ENCODE measurements at places on chromosomes 7 and 10. TPM values are rescaled to one million over a fixed set of nuclear protein-coding genes. Genes with fewer than 3 reads are reported as not detected.

The ITGA8 gene
- not detected for total RNA-seq

The CYP3A5 gene
- 0.83 TPM for total RNA-seq

The ZNF853 gene
- not detected for total RNA-seq

The COBL gene
- total RNA-seq = 7.3 TPM

The FFAR4 gene
- total RNA-seq = not detected

GRCh38 chr10:96998329-96998888 is 166.3 kb downstream of the LCOR start:
- H3K27ac ChIP-seq = no peak overlapping the region
- no peaks in the 10 kb centered on the region for H3K4me1 ChIP-seq
- no peaks in the 10 kb centered on the region for H3K27me3 ChIP-seq
- DNase-seq = peak; percentile 64

GRCh38 chr7:128427289-128427891 is 17.6 kb upstream of the IMPDH1 start:
- DNase-seq = peak; percentile 67
- no peak overlapping the region for H3K4me3 ChIP-seq

DNA sequence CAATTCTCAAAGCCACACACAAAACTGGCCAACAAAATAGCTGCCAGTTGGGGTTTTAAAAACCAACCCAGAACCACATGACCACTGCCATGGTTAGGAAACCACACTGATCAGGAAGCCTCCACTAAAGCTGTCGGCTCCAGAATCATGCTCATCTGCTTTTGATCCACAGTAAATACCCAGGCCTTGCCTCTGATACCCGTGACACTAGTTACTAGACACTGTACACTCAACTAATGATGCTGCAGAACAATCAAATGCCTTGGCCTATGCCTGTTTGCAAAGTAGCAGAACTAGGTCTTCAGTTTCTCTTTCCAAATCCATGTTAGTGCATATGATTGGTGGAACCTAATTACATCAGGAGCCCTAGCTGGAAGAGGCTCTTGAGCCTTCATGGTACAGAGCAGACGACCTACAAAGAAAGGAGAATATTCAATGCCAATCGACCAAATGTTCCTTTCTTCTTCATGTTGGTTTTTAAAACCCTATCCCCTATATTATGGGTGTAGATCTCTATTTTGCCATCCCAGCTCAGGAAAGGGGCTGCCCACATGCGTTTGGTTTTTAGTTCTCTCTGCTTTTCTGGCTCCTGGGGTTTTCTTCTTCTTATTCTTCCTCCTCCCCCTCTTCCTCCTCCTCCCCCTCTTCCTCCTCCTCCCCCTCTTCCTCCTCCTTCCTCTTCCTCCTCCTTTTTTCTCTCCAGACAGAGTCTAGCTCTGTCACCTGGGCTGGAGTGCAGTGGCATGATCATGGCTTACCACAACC is 76.6 kb downstream of the CNNM2 start:
- no peaks in the 10 kb centered on the region for H3K27me3 ChIP-seq
- H3K4me1 ChIP-seq = no peaks in the 10 kb centered on the region
- H3K4me3 ChIP-seq = no peak overlapping the region
- DNase-seq = no peak

- peaks cover 6% of the 10 kb centered on the region for H3K36me3 ChIP-seq
- no peak overlapping the region for H3K27ac ChIP-seq
- no peak overlapping the region for H3K4me3 ChIP-seq
Observed at GRCh38 chr7:127251036-127251464, 1.7 kb downstream of the GRM8 start.

DNA sequence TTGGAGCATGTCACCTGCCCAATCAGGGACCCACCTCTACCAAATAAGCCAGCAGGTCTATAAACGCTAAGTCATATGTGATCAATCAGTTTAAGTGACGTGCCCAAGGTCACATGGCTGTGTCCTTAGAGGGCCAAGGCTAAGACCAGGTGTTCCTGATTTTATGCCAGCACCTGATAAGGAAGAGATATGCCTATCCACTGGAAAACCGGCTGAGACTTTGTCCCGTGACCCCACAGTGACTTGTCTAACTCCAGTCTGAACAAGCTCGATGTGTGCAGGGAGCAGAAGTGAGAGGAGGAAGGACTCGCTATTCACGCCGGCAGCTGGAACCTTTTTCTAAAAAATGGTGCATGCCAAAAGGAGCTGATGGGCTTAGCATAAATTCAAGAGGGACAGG is 57.0 kb downstream of the PRKAG2 start:
- H3K4me1 ChIP-seq = no peaks in the 10 kb centered on the region
- H3K27me3 ChIP-seq = no peaks in the 10 kb centered on the region
- DNase-seq = no peak
- H3K27ac ChIP-seq = no peak overlapping the region

GRCh38 chr10:99524050-99524666 is 8.6 kb upstream of the NKX2-3 start:
- H3K4me3 ChIP-seq = no peak overlapping the region
- H3K4me1 ChIP-seq = no peaks in the 10 kb centered on the region
- H3K27me3 ChIP-seq = peaks cover 29% of the 10 kb centered on the region
- DNase-seq = no peak
- H3K36me3 ChIP-seq = peaks cover 4% of the 10 kb centered on the region

DNA sequence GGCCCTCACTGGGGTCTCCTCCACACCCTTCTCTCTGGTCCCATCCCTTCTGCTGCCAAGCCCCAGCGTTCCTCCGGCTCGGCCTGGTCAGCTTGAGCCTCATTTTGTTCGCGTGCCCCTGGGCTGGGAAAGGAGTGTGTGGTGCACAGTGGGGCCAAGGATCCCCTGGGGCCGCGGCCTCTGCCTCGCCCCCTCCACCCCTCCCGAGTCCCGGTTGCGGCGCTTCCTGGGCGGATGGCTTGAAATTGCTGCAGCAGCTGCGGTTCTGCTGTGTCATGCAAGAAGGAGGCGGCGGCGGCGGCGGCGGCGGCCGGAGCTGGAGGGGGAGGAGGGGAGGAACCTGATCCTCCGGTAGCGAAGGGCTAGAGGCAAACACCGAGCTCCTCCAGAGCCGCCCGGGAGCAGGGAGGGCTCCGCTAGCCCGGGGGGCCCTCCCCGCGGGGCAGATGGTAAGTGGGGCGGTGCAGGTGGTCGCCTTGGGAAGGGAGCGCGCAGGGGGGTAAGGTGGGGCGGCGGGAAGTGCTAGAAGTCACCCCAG is 217.8 kb upstream of the MKLN1 start:
- H3K4me1 ChIP-seq = peaks cover 30% of the 10 kb centered on the region
- DNase-seq = peak; percentile 83
- H3K27me3 ChIP-seq = no peaks in the 10 kb centered on the region
- H3K36me3 ChIP-seq = peaks cover 23% of the 10 kb centered on the region
- peak overlapping the region; percentile 97 for H3K27ac ChIP-seq

GRCh38 chr7:20350518-20350951 is 19.8 kb downstream of the ITGB8 start:
- H3K4me3 ChIP-seq = no peak overlapping the region
- DNase-seq = no peak
- H3K27ac ChIP-seq = peak overlapping the region; percentile 97
- peaks cover 55% of the 10 kb centered on the region for H3K4me1 ChIP-seq

- H3K4me1 ChIP-seq = peaks cover 8% of the 10 kb centered on the region
- peak overlapping the region; percentile 71 for H3K4me3 ChIP-seq
- no peak overlapping the region for H3K27ac ChIP-seq
- H3K36me3 ChIP-seq = peaks cover 6% of the 10 kb centered on the region
Observed at GRCh38 chr7:149742075-149742701, 31.2 kb downstream of the ZNF467 start.

DNA sequence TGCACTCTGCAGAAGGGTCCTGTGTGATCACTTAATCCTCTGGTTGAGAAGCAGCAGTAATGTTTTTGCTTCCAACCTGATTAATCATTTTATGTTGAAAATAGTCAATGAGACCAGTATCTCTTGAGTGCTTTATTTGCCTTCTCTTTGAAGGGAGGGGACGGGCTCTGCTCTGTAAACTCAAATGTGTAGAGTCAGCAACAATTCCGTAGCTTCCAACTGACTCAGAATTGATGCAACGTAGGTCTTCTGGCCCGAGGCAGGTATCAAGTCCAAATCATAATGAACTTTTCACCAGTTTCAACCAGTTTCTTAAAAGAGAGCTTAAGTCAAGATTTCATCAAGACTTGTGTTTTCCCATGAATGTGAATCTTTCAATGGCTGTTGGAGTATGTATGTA is 26.3 kb downstream of the GUSB start:
- H3K27ac ChIP-seq = no peak overlapping the region
- DNase-seq = peak; percentile 29
- H3K27me3 ChIP-seq = no peaks in the 10 kb centered on the region
- peaks cover 36% of the 10 kb centered on the region for H3K36me3 ChIP-seq
- peaks cover 14% of the 10 kb centered on the region for H3K4me1 ChIP-seq
- H3K4me3 ChIP-seq = no peak overlapping the region

DNA sequence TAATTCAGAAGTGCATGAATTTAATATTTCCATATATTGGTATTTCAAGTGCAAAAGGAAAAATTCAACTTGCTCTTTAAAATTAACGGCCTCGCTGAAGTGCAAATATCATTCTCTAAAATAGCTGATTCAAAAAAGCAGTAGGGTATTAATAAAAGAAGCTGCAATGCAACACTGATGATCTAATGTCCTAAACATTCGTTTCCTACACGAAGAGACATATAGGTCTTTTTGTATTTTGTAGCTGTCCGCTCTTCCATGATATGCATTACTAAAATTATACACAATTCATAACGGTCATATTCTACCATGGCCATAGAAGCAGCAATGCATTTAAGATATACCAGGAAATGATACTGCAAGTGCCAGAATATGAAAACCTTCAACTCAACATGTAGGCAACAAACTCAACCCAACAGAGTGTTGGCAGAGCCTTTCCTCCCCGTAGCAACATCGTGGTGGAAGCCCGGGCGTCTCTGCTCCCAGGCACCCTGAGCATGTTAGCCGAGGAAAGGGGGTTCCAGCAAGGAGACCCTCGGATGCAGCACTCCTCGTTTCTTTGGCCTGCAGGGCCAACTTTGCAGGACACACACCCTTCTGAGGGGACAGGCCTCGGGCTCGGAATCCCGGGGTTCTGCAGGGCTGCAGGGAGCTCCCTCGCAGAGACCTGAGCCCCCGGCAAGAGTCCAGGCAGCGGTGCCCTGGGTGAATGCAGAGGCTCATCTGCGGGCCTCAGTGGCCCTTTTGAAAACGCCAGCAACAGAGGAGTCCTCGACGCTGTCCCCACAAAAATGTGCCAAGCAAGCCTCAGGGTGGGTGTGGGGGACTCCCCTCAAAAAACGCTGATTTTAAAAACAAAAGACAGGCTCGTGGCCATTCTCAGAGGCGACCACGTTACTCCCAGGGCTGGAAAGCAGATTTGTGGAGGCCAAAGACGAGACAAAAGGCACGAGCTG is 1.6 kb downstream of the FAM171A1 start:
- H3K27ac ChIP-seq = peak overlapping the region; percentile 49
- H3K4me1 ChIP-seq = no peaks in the 10 kb centered on the region
- peak overlapping the region; percentile 74 for H3K4me3 ChIP-seq
- H3K36me3 ChIP-seq = no peaks in the 10 kb centered on the region
- no peak for DNase-seq
- no peaks in the 10 kb centered on the region for H3K27me3 ChIP-seq

DNA sequence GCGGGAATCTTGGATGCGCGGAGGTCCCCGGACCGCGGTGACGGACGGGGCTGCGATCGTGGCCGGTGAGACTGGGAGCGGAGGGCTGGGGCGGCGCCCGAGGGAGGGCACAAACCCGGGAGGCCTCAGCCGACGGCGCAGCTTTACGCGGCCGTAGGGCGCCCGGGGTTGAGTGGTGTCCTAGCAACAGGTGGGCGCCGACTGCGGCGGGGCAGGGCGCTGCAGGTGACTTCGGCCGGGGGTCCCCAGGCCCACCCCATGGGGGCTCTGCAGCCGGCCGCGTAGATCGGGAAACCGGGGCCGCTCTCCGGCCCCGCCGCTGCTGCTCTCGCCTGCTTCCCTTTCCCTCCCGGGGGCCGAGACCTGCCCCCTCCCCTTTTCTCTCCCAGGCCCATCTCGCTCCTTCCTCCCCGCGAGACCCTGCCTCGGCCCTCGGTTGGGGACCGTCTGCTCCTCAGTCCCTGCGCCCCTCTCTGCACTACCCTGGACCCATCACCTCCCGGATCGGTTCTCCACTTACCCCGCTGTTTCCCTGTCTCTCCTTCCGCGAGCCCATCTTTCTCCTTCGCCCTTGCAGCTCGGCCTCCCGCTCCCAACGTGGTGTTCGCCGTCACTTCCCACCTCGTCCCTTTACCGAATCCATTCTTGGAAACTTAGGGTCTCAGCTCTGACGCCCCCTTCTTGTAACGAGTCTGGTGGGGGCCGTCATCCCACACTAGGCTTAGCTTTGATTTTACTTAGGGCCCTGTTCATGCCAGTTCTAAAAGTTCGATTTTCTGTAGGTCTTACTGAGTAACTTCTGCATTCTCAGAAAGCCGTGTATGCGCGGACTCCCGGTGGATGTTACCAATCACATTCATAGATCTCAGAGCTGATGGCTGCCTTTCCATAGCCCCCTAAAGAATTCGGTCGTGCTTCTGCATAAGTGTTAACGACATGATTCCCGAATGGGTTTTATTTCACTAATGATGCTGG is 18.5 kb upstream of the ACBD5 start:
- DNase-seq = no peak
- H3K27me3 ChIP-seq = peaks cover 17% of the 10 kb centered on the region
- no peaks in the 10 kb centered on the region for H3K36me3 ChIP-seq
- H3K27ac ChIP-seq = no peak overlapping the region

DNA sequence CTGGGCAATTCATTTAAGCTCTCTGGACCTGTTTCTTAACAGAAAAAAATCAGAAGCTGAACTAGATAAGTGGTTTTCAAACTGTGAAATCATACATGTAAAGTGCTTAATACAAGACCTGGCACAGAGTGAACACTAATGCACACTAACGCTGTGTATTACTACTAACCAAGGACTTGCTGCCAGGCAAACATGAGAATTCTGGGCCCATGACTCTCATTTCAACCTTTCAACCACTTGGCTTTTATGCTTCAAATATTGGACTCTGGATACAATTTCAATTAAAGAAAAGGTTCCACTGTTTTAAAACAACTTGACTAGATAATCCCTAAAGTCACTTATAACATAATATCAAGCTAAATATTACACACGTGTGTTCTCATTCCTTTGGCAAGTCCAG is 73.4 kb downstream of the SRPK2 start:
- DNase-seq = no peak
- H3K36me3 ChIP-seq = peaks cover 7% of the 10 kb centered on the region

GRCh38 chr10:19987931-19988330 is 171.7 kb downstream of the PLXDC2 start:
- H3K36me3 ChIP-seq = no peaks in the 10 kb centered on the region
- H3K4me3 ChIP-seq = no peak overlapping the region
- peaks cover 5% of the 10 kb centered on the region for H3K4me1 ChIP-seq
- H3K27ac ChIP-seq = no peak overlapping the region
- no peaks in the 10 kb centered on the region for H3K27me3 ChIP-seq

GRCh38 chr10:24703700-24704099 is 20.0 kb downstream of the ARHGAP21 start:
- no peaks in the 10 kb centered on the region for H3K36me3 ChIP-seq
- peak overlapping the region; percentile 55 for H3K27ac ChIP-seq
- peak; percentile 44 for DNase-seq
- H3K4me1 ChIP-seq = peaks cover 22% of the 10 kb centered on the region
- no peaks in the 10 kb centered on the region for H3K27me3 ChIP-seq

GRCh38 chr10:101280511-101280910 is 51.2 kb upstream of the LBX1 start:
- H3K4me3 ChIP-seq = no peak overlapping the region
- H3K27ac ChIP-seq = no peak overlapping the region
- H3K4me1 ChIP-seq = no peaks in the 10 kb centered on the region
- H3K27me3 ChIP-seq = no peaks in the 10 kb centered on the region
